ENCODE measurements at places on chromosomes 3 and 15. TPM values are rescaled to one million over a fixed set of nuclear protein-coding genes. Genes with fewer than 3 reads are reported as not detected.

Gene GOLGA8J
- total RNA-seq, result not detected

Gene IRAK2
- 3.0 TPM for total RNA-seq

Gene GABRB3
- total RNA-seq, result not detected

Gene IFRD2
- 132 TPM for total RNA-seq

Gene C3orf22
- not detected for total RNA-seq

Gene GPR27
- total RNA-seq, result 0.40 TPM

Gene ITIH4
- total RNA-seq, result 3.9 TPM

Gene GPR15
- 1.4 TPM for total RNA-seq

Gene RAD51
- 77.0 TPM for total RNA-seq

DNA sequence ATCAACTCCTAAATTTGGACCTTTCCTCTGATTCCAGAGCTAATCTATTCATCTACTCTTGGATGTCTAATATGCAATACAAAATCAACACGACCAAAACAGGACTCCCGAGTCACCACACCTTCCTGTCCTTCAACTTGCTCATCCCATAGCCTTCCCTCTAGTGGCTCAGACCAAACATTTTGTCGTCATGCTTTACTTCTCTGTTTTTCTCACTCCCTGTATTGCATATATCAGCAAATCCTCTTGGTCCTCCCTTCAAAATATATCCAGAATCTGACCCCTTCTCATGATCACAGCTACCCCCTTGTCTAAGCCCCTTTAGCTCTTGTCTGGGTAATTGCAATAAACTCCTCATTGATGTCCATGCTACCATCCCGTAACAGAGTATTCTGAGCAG lies 30.5 kb upstream of the DCP1A start:
- DNase-seq, result no peak

DNA sequence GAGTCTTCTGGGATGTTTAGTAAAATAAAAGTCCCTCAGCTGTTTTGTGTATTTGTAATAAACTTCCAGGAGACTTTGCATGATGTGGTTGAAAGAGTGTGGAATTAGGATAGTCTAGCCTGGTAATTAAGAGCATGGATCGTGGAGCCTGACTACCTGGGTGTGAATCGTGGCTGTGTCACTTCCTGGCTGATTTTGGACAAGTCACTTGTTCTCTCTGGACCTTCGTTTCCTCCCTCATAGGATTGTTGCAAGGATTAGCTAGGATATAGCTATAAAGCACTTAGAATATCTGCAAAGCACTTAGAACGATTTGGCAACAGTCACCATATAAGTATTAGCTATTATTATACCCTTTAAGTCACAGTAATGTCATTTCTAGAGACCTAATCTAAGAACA lies 40.2 kb downstream of the SLMAP start:
- no peak for DNase-seq

GRCh38 chr15:40808861-40809450 lies 1.7 kb upstream of the DNAJC17 start:
- peak; percentile 7 for DNase-seq

DNA sequence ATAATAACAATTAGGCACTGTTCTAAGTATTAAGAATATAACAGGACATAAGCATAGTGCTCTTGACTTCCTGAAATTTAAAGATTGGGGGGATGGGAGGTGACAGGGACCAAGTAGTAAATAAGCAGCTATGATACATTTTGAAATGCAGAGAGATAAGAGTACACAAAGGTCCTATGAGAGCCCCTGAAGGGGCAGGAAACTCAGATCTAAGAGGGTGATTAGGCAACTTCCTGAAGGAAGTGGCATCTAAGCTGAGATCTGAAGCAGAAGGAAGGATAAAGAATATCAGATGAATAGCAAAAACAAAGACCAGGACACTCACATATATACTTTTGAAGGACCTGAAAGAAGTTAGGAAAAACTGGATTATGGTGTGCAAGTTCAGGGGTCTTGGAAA lies 415.2 kb upstream of the FRG2C start:
- no peak for DNase-seq

- no peak for DNase-seq
Observed at GRCh38 chr3:86420990-86421739, 569.8 kb downstream of the VGLL3 start.

- no peak for DNase-seq
Observed at GRCh38 chr15:63872759-63873510, 39.2 kb upstream of the HERC1 start.

- DNase-seq, result peak; percentile 37
Observed at GRCh38 chr3:129305592-129306091, 27.0 kb downstream of the HMCES start.

DNA sequence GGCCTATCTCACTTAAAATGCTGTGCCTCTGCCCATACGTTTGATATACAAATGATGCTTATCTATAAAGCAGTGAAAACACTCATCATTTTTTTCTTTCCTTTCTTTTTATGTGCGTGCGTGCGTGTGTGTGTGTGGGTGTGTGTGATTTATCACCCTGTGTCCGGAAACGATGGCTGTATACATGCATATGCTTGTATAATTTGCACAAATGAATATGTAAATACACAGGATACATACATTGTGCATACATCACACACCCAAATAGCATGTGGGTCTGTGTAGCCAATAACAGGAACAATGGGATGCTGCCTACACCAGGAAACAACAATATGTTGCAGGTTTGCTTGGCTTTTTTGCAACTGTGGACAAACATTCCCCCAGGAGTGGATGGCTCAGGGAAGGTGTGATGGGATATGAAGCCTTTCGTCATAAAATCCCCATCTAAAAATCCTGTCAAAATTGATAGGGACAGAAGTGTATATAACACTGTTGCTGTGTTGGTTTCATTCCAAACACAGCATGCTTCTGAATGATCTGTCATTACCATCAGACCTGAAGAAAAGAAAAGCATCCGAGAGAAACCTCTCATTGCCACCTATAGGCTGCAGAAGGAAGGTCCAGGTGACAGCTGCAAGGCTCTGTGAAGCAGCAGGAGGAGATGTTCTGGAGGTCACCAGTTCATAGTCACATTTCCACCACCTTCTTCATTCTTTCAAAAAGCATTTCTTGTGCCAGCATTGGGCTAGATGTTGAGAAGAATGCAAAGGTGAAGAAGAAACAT lies 503.9 kb upstream of the NR2F2 start:
- no peak for DNase-seq

GRCh38 chr3:159635047-159635641 lies 353.5 kb upstream of the IL12A start:
- no peak for DNase-seq

DNA sequence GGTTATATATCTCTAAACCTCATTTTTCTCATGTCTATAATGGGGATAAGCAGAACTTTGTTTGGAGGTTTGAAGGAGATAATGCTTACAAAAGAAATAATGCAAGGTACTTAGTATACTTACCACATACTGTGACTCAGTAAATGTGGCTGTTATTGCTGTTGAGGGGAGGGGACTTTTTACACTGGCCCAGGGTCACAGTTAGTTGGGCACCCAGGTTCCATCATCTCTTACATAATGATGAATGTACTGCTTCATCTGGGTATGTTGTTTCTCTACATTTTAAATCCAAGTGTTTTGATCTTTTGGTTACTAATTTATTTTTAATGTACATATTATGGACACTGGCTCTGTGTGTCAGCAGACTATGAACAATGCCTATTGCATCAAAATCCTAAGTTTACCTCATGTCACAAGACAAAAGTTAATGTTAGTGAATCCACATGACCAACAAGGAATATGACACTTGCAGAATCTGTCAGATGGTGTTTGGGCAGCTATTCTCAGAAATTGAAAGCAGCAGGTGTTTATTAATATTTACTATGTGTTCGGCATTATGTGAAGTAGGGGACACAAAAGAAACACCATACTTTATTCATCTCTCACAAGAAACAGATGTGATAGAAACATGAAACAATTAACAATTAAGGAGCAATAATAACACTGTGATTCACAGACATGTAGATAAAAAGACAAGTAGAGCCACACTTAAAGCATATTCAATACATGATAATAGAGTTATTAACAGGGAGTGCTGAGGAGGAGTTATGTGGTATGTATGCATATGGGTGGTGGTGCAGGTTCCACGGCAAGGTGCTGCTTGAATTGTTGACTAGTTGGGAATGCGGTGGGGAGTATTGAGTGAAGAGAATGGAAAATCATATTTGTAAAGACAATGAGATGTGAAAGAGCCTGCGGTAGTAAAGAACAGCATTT lies 109.7 kb downstream of the GALK2 start:
- no peak for DNase-seq

- DNase-seq, result no peak
Observed at GRCh38 chr15:73467758-73468157, 24.8 kb downstream of the REC114 start.

Data from activated CD8-positive, alpha-beta T cell treated with anti-CD3 and anti-CD28 coated beads for 36 hours (primary cell).